ENCODE measurements at places on chromosomes 3 and 15.

DNA sequence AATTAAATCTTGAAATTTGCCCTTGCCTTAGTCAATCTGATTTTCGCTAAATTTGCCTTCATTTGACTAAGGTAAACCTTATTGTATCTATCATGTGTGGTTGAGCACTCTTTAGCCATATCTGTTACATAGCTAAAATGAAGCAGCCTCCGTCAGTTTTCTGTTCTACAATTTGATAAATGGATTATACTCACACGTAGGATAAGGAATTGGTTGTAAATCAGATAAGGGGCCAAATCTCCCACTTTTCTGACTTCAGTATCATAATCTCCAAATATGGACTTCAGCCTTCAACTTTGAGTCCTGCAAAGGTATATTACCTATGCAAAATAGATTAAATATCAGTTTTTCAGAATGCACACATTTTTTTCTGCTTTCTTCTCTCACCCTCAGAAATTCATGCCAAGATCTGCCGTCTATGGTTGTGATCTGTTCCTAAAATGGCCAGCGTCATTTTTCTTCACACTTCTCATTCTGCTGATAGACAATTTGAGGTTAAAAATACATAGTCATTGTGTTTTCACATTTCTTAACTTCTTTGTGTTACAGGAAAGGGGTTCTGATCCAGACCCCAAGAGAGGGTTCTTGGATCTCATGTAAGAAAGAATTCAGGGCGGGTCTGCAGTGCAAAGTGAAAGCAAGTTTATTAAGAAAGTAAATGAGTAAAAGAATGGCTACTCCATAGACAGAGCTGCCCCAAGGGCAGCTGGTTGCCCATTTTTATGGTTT lies 36.9 kb downstream of the RAB8B start:
- no peak for DNase-seq

- DNase-seq: no peak
These were observed 78.7 kb upstream of the KCNMB2 start for GRCh38 chr3:178457511-178457910.

- DNase-seq: no peak
These were observed 32.4 kb upstream of the DYNC1LI1 start for GRCh38 chr3:32603064-32603463.

DNA sequence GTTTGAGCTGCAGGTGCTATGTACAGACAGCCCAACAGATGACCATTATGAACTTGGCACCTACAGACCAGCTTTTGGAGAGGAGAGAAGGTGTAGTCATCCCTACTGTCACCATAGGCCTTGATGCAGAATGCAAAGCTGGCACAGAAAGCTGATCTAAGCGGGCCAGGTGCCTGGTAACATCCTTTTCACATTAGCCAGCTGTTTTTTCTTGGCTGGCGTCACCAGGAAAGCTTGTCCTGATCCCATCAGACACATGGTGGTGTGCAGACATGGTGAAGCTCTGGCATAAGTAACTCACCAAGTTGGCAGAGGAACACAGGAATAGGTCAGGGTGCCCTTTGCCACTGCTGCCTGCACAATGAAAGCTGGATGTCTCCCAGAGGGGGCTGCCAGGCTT lies 97.2 kb upstream of the MB21D2 start:
- DNase-seq: no peak

DNA sequence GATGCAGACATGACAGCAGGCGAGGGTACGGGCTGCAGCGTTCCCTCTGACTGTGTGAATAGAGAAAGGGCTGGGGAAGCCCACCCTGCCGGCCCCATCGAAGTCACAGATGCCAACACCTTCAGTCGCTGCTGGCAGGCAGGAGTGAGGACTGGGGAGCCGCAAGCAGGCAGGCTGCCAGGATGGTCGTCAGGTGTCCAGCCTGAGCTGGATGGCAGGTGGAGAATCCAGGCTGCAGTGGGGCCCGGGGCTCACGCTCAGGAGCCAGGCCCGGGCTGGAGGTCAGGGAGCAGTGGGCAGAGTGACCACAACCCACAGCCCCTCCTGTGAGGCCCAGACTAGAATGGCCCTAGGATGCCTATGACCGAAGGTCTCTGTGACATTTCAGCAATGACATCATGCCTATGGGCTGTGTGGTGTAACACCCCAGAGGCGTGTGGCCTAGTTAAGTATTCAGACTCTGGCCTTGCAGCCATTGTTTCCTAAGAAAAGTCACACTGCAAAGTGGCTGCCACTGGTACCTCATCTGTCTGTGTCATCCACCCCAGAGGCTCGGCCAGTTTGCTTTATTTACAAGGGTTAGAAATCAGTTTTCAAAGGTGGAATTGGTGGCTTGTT lies 15.7 kb downstream of the PRR23E start:
- no peak for DNase-seq

GRCh38 chr3:27677565-27677964 lies 44.6 kb downstream of the EOMES start:
- no peak for DNase-seq

DNA sequence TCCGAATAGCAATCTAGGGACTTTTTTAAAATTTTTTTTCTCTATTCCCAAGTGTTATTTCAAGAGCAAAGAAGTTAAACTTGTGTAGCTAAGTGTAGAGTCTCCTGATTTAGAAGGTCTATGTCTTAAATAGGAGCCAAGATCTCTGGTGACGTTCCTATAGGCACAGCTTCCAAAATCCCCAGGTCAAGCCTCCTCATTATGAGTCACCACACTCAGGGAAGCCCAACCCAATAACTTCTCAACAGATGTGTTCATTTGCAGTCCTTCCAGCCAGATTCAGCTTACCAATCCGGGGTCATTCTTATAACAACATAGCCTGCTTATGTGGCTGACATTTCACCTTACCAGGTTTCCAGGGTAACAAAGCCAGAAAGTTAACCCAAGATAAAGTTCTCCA lies 270.3 kb downstream of the IL5RA start:
- no peak for DNase-seq

DNA sequence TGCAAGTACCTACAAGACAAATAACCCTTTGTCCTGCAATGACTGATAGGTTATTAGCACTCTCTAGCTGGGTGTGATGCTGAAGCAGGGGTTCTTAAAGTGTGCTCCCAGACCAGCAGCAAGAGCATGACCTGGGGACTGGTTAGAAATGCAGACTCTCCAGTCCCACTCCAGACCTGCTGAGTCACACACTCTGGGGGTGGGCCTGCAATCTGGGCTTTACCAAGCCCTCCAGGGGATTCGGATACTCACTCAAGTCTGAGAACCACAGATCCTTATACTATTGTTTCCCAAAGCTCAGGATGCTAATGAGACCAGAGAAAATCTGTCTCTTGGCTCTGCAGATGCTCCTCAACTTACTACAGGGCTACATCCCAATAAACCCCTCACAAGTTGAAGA lies 142.1 kb upstream of the RAD18 start:
- no peak for DNase-seq

DNA sequence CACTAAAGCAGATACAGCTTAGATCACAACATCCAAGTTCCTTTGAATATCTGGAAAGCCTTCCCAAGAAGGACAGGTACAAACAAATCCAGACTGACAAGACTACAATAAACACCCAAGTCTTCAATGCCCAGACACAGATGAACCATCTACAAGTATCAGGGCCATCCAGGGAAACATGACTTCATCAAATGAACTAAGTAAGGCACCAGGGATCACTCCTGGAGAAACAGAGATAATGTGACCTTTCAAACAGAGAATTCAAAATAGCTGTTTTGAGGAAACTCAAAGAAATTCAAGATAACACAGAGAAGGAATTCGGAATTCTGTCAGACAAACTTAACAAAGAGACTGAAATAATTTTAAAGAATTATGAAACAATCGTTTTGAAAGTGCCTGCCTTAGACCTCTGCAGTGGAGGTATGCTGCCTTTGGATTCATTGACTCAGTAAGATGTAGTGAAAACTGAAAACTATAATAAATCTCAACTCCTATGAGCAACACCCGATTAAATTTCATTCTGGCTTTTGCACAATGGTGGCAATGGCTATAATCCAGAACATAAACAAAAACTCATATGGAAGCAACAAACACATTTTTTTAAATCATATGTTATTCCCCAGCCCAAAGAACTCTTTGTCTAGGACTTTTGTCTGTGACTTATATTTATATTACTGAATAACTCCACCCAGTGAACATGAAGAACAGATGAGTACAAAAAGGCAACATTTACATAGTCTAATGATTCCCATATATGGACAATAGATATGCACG lies 12.6 kb upstream of the COL8A1 start:
- no peak for DNase-seq

GRCh38 chr3:114646526-114646925 lies 352.7 kb downstream of the TIGIT start:
- no peak for DNase-seq
